ENCODE measurements at places on chromosomes 13 and 19. TPM values are rescaled to one million over a fixed set of nuclear protein-coding genes. Genes with fewer than 3 reads are reported as not detected.

Gene KLK2
- not detected for total RNA-seq

Gene NLRP5
- total RNA-seq: not detected

Gene TNFRSF19
- 0.29 TPM for total RNA-seq

Gene ARHGAP33
- 18.4 TPM for total RNA-seq

Gene EXOC3L2
- 0.66 TPM for total RNA-seq

Gene MISP3
- not detected for total RNA-seq

DNA sequence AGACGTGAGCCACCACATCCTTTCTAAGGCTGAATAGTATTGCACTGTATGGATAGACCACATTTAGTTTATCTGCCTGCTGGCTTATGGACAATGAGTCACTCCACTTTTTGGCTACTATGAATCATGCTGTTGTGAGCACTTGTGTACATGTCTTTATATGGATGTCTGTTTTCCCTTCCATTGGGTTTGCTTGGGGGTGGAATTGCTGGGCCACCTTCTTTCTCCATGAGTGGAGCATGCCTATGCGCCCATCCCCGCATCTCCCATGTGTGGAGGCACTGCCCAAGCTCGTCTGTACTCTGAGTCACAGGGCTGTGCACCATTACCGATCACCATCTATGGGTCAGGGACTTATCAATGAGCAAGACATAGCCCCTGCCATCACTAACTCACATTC, 127.2 kb upstream of the GJB6 start:
- DNase-seq: no peak

DNA sequence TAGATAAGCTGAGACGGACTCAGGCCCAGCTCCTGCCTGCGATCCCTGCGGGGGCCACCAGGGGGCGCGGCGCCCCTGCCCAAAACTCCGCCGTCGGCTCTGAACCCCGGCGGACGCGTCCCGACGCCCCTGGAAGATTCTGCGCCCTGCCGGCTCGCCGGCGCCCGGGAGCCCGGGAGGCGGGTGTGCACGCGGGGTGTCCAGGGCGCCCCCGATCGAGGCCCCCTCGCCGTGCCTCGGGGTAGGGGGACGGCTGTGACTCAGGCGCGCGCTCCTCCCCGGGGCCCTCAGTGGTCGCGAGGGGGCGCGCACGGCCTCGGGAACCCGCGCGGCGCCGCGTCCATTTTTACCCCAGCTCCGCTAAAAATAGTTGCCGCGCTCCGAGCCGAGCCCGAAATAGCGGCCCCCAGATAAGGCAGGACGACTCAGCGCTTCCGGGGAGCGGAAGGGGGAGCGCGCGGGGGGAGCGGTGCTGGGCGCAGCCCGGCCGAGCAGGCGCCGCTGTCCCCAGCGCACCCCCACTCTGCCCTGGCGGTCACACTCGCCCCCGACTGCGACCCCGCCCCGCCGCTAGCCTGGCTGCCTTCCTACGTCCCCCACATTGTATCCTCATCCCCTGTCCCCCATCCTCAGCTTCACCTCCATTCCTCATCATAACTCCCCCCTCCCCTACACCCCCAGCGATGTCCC, 16.0 kb upstream of the ERCC1 start:
- peak; percentile 65 for DNase-seq

GRCh38 chr19:2072757-2073551, 21.9 kb upstream of the MKNK2 start:
- DNase-seq: no peak

GRCh38 chr13:112205990-112206389, 139.0 kb downstream of the SOX1 start:
- no peak for DNase-seq

- peak; percentile 47 for DNase-seq
Measured at GRCh38 chr19:33507021-33507956, 14.3 kb downstream of the PEPD start.

DNA sequence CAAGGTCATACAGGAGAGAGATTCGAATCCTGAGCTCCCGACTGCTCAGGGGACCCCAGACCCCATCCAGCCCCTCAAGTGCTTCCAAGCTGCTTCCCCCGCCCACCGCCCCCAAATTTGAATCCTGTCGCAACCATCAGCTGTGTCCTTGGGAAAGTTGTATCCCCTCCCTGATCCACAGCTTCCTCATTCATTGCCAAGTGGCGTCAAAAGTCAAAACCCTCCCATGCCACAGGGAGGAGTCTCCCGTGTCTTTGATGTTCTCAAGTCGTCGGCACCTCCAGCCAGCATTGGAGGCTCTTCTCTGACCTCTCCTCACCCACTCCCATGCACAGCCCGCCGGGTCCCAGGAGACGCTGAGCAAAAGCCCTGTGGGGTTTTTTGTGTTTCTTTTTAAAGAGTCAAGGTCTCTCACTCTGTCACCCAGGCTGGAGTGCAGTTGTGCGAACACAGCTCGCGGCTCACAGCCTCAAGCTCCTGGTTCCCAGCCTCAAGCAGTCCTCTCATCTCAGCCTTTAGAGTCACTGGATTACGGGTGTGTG, 2.8 kb upstream of the IFI30 start:
- DNase-seq: no peak

- no peak for DNase-seq
Measured at GRCh38 chr13:100382785-100383184, 205.8 kb downstream of the GGACT start.

DNA sequence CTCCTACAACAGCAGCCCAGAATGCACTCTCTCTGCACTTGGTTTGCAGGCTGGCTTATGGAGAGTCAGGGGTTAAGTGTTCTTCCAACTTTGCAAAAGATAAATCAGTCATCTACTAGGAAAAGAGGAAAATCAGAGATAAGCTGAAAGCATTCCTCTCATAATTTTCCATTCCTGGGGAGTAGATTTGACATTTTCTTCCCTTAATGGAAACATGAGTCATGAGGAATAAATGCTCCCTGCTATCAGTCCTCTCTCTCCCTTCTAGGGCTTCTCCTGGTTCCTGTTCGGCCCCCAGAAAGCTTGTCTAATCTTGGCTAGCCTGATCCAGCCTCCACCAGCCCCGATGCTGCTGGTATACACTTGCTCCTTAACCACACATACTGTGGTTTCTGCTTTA, 28.4 kb upstream of the ENOX1 start:
- peak; percentile 74 for DNase-seq

GRCh38 chr13:92727118-92727517, 499.5 kb upstream of the GPC6 start:
- DNase-seq: no peak

DNA sequence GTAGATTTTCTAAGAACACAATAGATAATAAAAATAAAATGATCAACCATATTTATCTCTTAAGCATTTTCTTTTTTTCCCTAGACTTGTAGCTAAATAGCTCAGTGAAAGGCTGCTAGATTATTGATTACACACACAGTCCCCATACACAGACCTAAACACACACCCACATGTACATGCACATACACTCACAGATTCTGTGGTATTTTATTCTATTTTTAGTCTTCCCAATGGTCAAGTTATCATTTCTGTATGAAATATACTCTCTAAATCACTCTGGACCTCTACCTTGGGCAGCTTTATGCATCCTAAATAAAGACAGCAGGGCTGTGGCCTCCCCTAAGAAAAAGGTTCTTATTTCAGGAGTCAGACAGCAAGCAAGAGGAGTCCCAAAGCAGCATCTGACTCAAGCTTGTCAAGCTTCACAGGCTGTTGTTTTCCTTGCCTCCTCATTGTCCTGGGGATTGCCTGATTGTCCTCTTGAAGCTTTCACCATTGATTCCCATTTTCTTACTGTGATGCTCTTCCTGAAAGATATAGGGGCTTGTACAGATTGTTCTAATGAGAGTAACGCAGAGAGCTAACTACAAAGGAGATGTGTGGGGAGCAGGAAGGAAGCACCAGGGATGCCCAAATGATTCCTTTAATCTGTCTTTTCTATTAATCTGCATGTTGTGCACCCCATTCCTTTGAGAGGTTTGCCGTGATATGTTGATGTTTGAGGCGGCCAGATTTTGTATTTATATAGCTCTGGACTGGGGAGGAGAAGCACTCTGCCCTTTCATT, 986.5 kb downstream of the PCDH17 start:
- no peak for DNase-seq

- peak; percentile 42 for DNase-seq
Measured at GRCh38 chr13:51317262-51317661, 22.2 kb upstream of the SERPINE3 start.

- DNase-seq: no peak
Measured at GRCh38 chr13:112477070-112477619, 101.0 kb downstream of the SPACA7 start.

DNA sequence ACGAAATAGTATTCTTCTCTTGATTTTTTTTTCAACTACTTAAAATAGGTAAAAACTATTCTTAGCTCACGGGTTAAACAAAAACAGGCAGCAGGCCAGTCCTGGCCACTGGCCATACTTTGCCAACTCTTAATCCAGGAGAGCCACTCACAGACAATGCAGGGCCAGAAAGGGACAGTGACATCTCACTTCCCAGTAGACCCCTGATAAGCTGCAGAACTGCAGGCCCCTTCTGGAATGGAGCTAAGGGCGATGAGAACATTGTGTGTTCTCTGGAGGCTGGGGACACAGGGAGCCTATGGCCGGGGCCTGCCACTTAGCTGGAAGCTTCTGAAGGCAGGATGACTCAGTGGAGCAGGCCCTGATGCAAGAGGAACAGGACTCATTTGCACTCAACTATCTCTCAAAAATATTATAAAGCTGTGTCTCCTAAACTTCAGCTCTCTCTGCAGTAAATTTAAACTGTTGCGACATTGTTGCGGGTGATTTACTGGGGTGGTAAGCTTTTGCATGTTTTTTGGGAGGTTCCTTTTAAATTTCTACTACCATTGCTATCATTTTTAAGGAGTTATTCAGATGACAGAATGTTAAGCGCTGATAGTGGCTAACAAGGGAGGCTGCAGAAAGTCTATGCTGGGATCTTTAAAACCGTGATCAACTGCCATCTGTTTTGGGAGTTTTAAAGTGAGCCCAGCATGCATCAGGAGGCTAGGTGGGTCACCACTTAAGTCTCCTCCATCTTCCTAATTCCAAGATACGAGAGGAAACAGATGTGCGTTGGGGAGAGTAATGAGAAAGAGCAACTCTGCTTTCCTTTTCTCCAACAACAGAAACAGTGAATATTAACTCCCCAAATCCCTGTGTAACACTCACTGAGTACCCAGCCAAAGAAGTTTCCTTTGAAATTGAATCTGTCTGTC, 33.2 kb upstream of the KATNAL1 start:
- no peak for DNase-seq

DNA sequence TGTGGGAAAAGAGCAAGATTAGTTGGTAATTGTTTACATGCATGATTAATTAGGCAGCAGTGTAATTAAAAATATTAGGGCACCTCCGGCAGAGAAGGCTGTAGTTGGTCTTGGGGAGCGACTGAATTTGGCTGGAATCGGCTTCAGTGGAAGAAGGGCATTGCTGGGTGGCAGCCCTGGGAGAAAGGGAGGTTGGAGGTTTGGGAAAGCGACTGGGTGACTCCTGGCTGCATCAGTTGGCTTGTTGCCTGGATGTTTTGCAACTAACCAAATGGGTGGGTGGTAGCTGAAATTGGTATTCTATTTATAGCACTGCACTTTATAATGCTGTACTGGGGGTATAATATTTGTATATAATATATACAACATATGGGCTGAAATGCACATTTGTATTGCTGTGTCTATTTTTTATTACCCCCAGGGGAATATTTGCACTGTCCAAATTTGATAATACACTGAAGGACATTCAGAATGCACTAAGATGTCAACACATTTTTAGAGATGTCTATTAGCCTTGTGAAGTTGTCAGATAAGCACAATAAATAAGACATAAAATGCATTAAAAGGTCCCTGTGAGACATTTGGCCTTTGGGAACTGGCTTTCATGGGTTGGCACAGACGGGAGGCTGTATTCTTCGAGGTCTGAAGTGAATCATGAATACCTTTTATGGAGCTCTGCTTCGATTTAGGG, 1.7 kb downstream of the B3GLCT start:
- DNase-seq: no peak

GRCh38 chr13:76928456-76928855, 19.9 kb upstream of the ACOD1 start:
- DNase-seq: no peak

- DNase-seq: no peak
Measured at GRCh38 chr19:10309423-10309822, at the start of gene ZGLP1. ZGLP1 (minus strand) TSS chr19:10309815.

- no peak for DNase-seq
Measured at GRCh38 chr19:38264486-38265212, at the start of gene SPINT2. SPINT2 (plus strand) TSS chr19:38264573; CDS start chr19:38264893, 320 bp downstream.

GRCh38 chr13:74070065-74070464, 64.1 kb downstream of the KLF12 start:
- DNase-seq: no peak

DNA sequence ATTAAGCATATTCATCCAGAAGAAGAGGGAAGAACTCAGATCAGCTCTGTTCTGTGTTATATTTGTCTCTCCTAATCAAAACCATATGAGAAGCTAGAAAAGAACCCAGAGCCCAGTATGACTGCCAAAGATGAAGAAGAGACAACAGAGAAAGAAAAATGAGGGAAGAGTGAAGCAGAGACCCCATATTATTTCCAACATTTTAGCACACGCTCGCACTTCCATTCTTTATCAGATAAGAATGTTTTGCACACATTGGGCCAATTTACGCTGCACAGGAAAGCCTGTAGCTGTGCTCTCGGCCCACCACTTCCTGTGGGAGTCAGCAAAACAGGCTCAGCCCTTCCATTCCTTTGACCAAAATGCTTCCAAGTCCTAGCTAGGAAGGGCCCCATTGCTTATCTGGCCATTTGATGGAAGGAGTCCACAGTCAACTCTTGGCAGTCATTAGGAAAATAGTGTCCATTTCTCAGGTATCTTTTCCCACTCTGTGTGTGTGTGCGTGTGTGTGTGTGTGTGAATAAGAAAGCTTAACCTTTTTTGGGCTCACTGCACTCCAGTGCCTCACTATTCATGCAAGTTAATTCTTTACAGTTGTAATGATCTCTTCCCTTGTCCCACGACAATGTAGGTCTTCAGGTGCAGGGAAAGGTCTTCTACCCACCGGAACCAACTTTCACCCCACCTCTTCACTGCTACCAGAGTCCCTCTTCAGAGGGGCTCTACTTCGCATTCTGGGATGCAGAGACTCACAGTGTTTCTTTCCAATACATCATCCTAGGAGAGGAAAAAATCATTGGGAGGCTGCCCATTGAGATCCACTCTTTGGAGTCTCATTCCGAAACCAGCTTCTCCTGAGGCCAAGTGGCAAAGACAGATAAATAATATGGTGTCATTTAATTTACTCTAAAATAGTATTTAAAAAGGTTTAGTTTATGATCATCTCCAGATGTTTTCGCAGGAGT, 237.5 kb downstream of the COG6 start:
- DNase-seq: peak; percentile 95

GRCh38 chr19:2270423-2271233, 11.3 kb downstream of the PEAK3 start:
- DNase-seq: peak; percentile 63

GRCh38 chr19:9796113-9796773, 22.6 kb downstream of the FBXL12 start:
- peak; percentile 94 for DNase-seq

- DNase-seq: no peak
Measured at GRCh38 chr19:17070912-17071311, 4.3 kb downstream of the HAUS8 start.

GRCh38 chr13:29993716-29994488, 143.5 kb upstream of the UBL3 start:
- DNase-seq: peak; percentile 23

- no peak for DNase-seq
Measured at GRCh38 chr13:51311957-51312520, 27.5 kb upstream of the SERPINE3 start.

Measured in endothelial cell of umbilical vein (primary cell).